Kidney (tissue), 22 donors: ENCODE measurements at places on chromosomes 3 and 15.

DNA sequence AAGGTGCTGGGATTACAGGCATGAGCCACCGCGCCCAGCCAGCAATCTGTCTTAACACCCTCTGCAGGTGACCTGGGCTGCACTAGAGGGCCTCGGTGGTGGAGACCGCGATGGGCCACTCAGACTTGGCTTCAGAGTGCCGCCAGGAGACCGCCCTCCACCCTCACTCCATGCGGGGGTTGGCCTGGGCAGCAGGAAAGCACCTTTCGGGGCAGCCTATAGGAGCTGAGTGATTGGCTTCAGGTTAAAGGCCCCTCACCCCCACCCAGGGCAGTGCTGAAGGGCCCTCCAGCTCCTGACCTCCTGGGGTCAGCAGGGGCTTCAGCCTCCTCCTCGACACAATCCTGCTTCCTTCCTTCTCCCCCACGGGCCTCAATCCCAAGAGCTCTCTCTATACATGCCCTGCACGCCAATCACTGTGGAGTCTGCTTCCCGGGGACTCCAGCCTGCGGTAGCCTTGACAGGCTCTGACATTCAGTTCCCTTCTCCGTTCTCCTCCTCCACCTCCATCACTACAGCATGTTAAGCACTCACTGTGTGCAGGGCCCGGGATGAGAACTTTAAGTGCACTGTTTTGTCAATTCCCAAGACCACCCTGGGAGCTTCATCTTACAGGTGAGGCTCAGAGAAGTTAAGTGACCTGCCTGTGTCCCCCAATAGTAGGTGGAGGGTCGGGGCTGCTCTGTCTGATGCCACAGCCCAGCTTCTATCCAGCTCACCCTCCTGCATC is 225.3 kb downstream of the XXYLT1 start:
- peak; percentile 65 for DNase-seq

- no peak for DNase-seq
Measured at GRCh38 chr15:52870015-52870414, 79.9 kb upstream of the ONECUT1 start.

- DNase-seq, result no peak
Measured at GRCh38 chr3:44068753-44069152, 172.9 kb upstream of the TOPAZ1 start.

GRCh38 chr3:177463863-177464262 is 266.6 kb upstream of the TBL1XR1 start:
- no peak for DNase-seq

GRCh38 chr3:71562938-71563337 is 20.6 kb downstream of the FOXP1 start:
- DNase-seq, result no peak

GRCh38 chr3:134313847-134314587 is 60.2 kb downstream of the AMOTL2 start:
- DNase-seq, result no peak

GRCh38 chr3:4753073-4753691 is 226.1 kb upstream of the BHLHE40 start:
- no peak for DNase-seq

GRCh38 chr3:47366833-47367232 is 14.0 kb upstream of the PTPN23 start:
- no peak for DNase-seq

DNA sequence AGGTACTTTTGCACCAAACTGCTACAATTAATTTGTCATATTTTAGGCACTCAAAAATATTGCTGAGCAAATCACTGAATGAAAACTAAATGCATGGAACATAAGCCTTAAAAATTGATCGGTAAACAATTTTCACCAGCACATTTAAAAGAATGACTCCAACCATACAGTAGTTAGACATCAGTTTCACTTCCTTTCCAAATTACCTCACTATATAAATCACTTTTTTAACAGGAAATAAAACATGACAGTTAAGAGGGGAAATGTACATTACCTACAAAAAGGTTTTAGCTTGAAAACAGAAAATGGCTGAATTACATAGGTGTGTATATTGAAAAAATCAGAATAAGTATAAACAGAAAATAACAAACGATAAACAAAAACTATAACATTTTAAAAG is 108.4 kb downstream of the SERPINI1 start:
- no peak for DNase-seq

GRCh38 chr3:64732576-64732975 is 44.8 kb upstream of the ADAMTS9 start:
- DNase-seq, result no peak

GRCh38 chr3:52017586-52017985 is 21.9 kb upstream of the RPL29 start:
- no peak for DNase-seq

DNA sequence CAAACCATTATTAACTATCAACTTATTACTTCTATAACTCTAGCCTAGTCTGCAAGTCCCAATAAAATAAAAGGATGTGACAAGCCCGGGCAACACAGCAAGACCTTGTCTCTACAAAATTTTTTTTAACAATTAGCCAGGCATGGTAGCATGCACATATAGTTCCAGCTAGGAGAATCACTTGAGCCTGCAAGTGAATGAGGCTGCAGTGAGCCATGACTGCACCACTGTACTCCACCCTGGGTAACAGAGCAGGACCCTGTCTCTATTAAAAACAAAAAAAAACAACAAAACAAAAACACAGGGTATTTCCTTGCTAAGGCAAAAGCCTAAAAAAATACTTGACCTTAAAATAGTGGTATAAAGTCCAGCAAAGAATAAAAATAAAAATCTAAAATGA is 31.4 kb downstream of the ANKRD28 start:
- DNase-seq, result no peak

DNA sequence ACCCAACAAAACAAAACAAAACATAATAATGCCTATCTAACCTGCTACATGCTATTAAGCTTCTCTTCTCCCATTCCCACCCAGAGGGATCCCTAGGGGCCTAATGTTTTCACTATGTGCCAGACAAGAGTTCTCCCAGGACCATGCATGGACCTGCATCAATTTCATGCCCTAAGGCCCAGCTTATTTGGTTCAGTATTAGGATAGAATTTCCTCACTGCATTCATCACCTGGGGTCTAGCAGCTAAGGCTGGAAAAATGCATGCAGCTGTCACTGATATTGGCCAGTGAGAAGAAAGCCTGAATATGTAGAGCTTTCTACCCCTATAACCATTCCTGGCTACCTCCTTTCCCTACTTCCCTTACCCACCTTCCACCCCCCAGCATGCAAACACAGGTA is 2.0 kb upstream of the HCLS1 start:
- no peak for DNase-seq

GRCh38 chr3:151290673-151291072 is 12.3 kb upstream of the P2RY14 start:
- no peak for DNase-seq

DNA sequence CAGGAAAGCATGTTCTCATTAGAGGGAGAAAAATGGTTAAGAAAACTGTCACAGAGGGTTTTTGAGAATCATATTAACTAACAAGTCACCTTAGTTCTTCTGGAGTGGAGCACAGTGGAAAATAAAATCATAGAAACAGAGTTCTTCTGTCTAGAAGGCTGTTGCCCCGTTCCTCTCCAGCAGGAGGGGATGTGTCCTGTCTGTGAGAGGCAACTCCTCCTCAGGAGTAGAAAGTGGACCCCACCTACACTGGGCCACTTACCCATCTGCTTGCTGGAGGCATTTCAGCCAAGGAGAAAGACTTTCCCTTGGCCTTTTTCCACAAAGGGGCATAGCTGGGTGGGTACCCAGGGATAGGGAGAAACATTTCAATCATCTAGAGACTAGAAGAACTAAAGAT is 106.6 kb downstream of the SSR3 start:
- DNase-seq, result no peak

GRCh38 chr3:101273156-101273555 is 47.2 kb downstream of the IMPG2 start:
- DNase-seq, result no peak

GRCh38 chr3:52463416-52463815 is 8.0 kb downstream of the NISCH start:
- DNase-seq, result no peak

DNA sequence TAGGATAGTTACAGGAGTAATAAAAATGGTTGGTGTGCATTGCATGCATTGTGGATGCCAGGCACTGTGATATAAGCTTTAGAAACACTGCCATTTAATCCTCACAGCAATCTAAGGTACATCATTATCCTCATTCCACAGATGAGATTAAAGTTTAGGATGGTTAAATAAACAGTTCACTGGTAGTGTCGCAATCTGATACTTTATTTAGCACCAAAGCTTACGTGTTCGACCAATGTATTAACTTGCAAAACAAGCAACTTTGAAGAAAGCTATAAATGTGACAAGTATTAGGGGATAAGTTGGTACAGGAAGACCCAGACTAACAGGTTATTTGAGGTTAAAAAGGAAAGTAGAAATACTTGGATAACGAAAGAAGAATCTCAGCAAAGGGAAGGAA is 150.5 kb upstream of the ZNF385D start:
- no peak for DNase-seq

DNA sequence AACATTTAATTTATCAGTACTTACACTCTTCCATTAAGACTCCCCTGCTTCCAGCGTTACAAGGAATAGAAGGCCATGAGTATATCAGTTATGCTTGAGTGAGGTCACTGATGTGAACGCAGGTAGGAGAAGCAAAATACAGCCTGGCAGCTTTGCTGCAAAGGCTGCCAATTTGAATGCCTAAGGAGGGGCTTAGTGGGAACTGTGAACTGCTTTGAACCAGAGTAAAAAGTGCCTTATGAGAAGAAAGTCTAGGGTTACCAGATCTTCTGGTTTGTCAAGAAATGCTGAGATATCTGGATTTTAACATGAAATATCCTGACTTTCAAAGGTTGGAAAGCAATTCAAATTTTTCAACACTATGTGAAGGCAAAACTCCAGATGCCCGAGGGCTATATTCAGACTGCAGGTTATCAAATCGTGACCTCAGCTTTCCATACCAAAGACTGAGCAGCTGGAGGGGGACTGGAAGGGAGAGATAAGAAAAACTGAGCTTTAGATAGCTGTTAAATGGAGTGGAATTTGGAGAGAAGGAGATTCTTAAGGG is 446.3 kb upstream of the NECTIN3 start:
- no peak for DNase-seq

DNA sequence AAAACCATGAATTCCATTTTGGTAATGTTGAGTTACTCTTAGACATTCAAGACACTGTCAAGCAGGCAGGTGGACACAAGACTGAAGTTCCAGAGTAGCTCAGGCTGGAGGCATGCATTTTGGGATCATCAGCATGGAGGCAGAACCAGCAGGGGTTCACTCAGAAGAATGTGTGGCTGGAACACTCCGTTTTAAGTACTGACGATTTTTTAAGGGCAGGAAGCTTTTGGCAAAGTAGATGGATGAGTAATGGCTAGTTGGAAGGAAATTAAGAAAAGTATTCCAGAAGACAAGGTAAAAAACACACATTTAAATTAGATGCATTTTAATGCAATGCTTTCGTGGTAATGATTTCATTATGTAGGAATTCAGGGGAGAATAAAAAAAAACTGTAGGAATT is 420.4 kb downstream of the ROBO2 start:
- DNase-seq, result no peak

DNA sequence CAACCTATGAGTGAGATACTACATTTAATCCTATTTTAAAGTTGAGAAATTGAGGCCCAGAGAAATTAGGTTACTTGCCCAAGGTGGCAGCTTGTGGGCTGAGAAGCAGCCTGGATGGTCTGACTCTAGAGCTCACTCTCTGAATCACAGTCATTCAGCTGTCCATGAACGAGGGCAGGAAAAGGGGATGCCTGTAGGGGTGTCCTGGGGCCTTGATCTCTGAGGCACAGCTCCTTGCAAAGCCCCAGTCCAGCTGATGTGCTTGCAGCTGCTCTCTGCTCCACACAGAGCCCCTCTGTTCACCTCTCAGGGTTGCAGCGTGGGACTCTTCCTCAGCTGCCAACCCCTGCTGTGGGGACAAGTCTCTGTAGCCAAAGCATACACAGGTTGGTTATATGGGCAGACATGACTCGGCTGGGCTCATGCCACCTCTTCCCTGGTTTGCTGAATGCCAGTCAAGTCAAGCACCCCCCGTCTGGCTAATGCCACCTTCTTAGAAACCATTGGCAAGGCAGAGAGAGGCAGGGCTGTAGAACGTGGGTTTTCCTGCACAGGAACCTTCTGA is 56.8 kb downstream of the GASK1A start:
- DNase-seq, result peak; percentile 3

GRCh38 chr3:195909644-195910498 is 1.5 kb upstream of the TNK2 start:
- peak; percentile 95 for DNase-seq

DNA sequence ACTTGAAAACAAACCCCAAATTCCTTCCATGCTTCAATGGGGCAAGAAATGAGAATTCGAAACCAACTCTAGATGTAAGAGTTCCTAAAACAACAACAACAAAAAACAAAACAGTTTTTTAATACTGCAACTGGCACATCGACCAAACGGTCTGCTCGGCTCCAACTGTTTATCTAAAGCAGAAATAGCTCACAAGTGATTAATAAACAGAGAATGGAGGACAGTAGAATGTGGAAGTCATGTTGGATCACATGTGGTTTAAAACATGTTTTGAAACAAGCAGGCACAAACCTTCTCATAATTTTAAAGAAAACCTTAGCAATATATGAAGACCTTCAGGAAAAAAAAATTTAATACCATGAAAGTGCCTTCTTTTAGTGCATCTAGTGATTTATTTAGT is 55.1 kb downstream of the SETMAR start:
- no peak for DNase-seq

GRCh38 chr15:55016225-55016624 is 180.5 kb downstream of the RSL24D1 start:
- no peak for DNase-seq
